MG63 (cell line): ENCODE measurements at places on chromosomes 2 and 18.

GRCh38 chr18:48571639-48572384 is 33.0 kb downstream of the CTIF start:
- DNase-seq = peak; percentile 53

DNA sequence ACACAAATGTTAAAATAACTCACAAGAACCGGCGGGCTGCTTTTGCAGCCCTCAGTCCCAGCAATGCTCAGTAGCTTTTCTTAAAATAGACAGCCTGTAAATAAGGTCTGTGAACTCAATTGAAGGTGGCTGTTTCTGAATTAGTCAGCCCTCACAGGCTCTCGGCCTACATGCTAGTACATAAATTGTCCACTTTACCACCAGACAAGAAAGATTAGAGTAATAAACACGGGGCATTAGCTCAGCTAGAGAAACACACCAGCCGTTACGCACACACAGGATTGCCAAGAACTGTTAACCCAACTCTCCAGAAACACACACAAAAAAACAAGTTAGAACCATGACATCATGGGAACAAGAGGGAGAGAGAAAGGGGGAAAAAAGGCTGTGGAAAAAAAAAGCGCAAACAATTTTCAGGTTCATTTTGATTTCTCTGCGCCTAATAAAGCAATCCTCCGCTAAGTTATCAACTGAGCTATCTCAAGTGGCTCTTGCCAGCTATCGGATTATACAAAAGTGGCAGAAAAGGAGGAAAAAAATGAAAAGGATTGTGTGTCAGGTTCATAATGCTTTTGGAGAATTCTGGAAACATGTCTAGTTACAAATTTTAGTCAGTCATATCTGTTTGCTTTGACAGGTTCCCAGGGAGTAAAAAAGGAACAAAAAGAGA is 89.1 kb downstream of the ZEB2 start:
- DNase-seq = no peak

DNA sequence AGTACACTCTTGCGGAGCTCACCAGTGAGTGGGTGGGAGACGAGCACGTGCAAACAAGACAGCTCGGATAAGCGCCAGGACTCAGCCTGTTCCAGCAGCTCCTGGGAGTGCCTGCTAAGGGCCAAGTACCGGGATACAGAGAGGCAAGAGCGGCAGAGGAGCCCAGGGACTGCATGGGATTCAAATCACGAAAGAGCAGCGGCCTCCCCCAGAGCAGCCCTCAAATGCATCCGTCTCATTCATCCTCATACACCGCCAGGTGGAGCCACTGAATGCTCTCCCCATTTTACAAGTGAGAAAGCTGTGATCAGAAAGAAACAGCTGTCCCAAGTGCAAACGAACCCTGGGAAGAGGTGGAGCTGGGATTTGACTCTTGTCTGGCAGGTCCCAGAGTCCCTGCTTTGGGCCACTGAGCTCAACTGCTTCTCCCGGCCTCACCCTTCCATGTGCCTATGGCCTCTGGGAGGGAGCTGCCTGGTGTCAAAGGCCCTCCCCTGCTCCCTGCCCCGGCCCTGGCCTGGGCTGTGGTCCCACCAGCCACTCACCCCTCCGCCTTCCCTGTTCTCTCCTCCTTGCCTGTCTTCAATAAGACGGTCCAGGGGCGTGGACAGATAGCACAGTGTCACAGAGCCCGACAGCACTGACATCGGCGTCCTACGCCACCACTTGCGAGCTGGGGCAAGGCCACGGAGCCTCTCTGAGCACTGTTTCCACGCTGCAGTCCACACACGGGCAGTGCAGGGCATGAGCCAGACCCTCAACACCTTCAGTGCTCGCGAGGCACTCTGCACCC is 72.8 kb upstream of the TAF1B start:
- peak; percentile 58 for DNase-seq

DNA sequence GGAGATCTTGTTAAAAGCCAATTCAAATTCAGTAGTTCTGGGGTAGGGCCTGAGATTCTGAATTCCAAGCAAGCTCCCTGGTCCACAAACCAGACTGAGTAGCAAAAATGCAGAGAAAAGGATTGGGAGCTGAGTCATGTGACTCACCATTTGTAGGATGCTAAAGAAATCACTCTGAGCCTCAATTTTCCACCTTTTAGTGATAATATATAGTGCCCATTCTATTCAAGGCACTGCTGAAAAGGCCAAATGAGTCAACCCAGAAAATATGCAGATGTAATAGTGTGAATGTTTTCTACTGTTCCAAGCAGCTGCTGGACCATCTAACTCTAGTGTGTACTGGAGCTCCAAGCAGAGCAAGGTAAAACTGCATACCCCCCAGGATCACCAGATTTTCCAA is 47.2 kb downstream of the SLC14A2 start:
- DNase-seq = no peak

GRCh38 chr2:235665661-235666212 is 171.9 kb downstream of the AGAP1 start:
- DNase-seq = no peak

- DNase-seq = no peak
These were observed 145.5 kb downstream of the MEIS1 start for GRCh38 chr2:66580166-66581049.

- peak; percentile 50 for DNase-seq
These were observed 16.4 kb upstream of the HNMT start for GRCh38 chr2:137947728-137948336.

GRCh38 chr2:191895195-191895594 is 48.3 kb upstream of the CAVIN2 start:
- DNase-seq = no peak

DNA sequence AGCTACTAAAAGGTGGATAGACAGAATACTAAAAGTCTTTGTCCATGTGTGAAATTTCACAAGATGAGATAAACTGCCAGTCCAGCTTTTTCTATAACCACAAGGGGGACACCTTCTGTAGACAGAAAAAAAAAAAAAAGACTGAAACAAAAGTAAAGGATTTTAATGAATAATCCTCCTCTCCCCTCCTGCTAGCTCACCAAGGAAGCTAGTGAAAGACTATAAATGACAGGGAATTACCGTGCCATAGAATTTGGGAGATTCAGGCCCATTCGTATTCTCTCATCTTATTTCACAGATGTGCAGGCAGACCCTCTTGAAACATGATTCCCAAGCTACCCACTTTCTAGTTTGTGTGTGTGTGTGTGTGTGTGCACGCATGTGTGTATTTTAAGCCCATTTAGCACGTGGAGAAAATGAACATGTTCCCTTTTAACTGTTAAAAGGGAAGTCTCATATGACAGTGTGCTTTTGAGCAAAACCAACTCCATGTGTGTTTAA is 36.3 kb upstream of the SLC8A1 start:
- DNase-seq = no peak

DNA sequence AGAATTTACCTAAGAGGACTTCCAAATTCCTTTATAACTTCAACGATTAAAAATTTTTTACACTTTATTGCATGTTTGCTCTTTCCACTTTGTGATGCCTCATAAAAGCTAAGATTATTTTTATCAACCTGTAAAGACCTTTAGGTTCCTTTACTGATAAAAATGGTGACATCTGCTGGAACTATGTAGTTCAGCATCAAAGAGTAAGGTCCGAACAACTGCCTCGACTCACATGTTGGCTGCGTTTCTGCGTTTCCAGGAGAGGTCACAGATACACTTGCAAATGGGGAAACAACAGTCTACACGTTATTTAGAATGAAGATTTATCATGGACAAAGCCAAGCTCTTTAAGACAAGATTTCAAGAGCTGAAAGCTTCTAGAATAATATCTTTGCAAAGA is 18.8 kb upstream of the TMX3 start:
- DNase-seq = no peak

DNA sequence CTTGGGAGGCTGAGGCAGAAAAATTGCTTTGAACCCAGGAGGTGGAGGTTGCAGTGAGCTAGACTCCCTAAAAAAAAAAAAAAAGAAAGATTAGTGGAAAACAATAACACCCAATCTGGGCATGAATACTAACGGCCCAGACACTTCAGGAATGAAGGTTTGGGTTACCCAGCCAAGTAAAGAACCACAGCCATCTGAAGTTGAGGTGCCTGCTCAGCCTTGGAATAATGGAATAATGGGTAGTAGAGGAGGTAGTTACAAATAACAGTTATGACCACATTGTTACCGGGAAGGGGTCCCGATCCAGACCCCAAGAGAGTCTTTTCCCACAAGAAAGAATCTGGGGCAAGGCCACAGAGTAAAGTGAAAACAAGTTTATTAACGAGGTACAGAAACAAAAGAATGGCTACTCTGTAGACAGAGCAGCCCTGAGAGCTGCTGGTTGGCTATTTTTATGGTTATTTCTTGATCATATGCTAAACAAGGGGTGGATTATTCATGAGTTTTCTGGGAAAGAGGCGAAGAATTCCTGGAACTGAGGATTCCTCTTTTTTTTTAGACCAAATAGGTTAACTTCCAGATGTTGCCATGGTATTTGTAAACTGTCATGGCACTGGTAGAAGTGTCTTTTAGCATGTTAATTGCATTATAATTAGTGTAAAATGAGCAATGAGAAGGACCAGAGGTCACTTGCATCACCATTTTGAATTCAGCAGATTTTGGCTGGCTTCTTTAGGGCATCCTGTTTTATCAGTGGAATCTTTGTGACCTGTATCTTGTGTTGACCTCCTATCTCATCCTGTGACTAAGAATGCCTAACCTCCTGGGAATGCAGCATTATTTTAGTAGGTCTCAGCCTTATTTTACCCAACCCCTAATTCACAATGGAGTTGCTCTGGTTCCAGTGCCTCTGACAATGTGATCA is 96.2 kb upstream of the HAAO start:
- DNase-seq = no peak

DNA sequence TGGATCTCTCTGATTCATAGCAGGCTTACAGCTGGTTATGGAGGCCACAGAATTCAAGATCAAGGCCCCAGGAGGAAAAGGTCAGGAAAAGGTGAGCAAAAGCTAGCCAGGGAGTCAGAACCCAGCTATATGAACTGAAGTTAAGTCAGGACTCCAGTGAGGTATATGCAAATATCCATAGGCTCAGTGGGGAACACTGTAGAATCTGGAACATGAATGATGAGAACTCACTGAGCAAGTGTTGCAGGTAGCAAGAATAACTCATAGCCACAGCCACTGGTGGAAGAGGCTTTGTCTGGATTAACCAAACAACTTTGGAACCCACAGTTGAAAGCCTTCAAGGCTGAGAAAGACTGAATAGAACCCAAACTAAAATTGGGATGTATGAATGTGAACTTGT is 24.7 kb downstream of the COBLL1 start:
- DNase-seq = no peak

DNA sequence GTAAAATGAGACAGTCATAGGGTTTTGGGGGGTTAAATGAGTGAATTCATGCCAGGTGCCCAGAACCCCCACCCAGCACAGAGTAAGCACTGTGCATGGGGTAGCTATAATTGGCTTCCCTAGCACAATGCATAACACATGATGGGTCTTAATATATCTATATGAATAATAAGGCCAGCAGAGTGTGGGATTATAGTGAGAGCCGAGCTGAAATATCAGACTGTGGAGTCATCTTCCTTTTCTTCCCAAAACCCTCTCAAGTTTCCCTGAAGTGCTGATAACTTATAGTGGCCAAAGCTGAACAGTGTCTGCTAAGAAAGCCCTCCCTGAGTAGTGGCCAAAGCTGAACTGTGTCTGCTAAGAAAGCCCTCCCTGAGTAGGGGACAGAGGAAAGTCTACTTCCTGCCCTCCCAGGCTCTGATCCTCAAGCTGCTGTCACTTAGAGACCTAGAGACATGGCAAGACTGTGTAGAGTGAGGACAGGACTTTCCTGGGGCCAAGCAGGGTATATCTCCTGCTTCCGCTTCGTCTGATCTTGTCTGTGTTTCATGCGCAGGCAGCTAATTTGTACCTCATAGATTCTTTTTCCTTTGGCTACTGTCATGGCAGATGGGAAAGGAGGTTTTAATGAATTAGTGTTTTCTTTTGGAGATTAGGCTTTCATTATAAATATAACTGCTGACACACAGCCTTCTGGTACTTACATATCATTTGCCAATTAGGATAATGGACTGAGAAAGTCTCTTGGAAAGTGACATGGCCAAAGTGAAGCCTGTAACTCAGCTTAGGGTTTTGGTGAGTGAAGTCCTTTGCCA is 94.9 kb downstream of the FHOD3 start:
- DNase-seq = no peak

DNA sequence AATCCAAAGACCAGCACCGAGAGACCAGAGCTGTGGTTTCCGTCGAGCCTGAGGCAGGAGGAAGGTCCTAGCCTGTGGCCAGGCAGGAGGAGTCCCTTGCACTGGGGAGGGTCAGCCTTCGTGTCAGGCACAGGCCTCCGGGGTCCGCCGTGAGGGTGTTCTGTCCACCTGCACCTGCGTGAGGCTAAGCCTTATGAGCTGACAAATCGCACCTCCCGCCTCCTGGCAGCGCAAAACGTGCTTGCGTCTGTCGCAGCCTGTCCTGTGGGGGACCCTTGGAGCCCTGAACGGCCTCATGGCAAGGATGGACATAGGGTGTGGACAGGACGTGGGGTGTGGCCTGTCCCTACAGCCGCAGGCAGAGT is 73.3 kb downstream of the KCNG2 start:
- no peak for DNase-seq

GRCh38 chr2:96336873-96337272 is 1.3 kb downstream of the NCAPH start:
- DNase-seq = no peak

- no peak for DNase-seq
These were observed 2.2 kb downstream of the PLEKHA3 start for GRCh38 chr2:178482437-178482836.

DNA sequence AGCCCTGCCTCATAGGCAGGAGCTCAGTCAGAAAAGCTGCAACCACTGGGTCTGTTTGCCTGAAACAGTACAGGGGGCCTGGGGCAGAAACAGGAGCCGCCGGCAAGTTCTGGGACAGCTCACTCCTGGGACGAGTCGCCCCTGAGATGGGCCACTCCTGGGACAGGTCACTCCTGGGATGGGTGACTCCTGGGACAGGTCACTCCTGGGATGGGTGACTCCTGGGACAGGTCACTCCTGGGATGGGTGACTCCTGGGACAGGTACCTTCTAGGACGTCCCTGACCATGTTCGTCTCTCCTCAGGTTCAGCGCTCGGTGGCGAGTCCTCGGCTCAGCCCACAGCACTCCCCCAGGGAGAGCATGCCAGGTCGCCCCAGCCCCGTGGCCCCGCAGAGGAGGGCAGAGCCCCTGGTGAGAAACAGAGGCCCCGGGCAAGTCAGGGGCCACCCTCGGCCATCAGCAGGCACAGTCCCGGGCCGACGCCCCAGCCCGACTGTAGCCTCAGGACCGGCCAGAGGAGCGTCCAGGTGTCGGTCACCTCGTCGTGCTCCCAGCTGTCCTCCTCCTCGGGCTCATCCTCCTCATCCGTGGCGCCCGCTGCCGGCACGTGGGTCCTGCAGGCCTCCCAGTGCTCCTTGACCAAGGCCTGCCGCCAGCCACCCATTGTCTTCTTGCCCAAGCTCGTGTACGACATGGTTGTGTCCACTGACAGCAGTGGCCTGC is 51.8 kb downstream of the NTSR2 start:
- DNase-seq = no peak

GRCh38 chr2:68659081-68659480 is 15.7 kb downstream of the PROKR1 start:
- DNase-seq = no peak

GRCh38 chr2:196336715-196337114 is 165.3 kb upstream of the STK17B start:
- DNase-seq = no peak
